ENCODE measurements at places on chromosomes 6 and 20.

DNA sequence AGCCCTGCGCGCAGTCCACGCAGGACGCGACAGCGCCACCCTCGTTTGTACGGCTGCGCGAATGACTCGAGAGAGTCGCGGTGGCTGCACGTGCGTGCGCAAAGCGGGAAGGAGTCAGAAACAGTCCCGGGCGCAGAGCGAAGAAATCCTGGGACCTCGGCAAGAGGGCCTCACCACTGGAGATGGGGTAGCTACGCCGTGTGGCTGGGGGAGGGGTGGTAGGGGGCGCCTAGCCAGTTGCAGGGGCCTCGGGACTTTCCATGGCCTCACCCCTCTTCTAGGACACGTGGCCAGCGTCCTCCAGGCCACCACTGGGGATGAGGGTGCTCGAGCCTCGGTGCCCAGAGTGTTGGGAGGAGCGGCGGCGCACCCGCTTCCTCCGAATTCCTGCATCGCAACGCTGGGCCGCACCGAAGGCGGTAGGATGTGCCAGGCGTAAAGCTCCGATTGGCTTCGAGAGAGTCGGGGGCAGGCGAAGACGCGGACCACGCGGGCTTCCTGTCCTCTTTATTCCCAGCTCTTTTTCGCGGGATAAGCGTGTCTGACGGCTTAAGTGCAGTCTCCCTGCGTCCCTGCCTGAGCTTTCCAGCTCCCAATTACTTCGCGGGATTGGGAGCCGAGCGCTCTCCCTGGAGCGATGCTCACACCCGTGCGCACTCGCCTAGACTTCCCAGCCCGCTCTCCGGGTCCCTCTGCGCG lies 38.7 kb downstream of the NCR2 start:
- DNase-seq: no peak

DNA sequence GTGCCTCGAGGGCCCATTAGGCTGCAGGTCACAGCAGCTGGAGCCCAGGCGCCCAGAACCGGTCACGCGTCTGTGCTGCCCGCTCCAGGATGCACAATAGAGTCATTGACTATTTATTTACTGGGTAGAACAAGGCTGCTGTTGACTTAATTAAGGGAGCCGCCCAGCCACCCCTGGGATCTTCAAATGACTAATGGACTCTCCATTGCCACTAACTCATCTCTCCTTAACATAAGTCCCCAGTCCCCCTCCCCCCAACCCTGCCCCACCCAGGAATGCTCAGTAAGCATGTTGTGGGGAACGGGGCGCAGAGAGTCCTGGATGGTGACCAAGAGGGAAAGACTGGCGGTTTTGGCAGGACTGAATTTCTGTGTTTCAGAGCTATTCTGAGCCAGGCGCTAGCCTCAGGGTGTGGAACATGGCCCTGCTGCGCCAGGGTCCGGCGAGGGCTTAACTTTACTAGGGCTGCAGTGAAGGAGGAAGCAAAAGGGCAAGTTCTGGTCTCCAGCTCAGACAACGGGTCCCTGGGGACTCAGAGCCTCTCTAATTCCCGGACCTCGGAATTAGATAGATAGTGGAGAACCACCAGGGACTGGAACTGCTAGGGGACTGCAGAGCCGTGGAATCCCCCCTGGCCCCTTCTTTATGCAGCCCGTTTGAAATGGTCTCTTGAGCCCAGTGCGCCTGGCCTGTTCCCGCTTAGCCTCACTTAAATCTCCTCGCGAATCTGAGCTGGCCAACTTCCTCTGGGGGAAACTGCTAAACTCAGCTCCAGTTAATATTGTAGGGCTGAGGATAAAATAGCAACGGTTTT lies 1.5 kb upstream of the GRIK2 start:
- no peak for DNase-seq

DNA sequence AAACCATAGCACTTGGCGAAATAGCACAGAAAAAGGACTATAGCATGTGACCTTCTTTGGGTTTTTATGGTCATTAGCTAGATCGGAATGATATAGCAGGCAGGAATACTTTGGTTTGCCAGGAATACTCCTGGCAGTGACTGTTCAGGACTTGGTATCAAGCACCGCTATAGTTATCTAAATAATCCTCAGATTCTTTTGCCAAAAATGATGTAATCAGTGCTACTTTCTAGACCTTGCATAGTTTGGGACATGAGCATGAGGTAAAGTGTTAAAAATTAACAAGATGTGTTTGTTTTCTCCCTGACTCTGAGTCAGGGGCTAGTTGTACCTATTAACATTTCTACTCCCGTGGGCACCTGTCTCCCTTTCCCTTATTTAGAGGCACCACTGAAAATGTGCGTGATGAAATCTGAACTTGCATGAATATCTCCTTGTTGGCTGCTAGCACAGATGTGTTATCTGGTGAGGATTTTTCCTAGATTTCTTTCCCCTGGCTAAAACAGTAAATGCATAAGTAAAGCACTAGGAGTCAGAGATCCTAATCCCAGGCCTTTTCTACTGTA lies 511.0 kb downstream of the CDKAL1 start:
- DNase-seq: no peak

DNA sequence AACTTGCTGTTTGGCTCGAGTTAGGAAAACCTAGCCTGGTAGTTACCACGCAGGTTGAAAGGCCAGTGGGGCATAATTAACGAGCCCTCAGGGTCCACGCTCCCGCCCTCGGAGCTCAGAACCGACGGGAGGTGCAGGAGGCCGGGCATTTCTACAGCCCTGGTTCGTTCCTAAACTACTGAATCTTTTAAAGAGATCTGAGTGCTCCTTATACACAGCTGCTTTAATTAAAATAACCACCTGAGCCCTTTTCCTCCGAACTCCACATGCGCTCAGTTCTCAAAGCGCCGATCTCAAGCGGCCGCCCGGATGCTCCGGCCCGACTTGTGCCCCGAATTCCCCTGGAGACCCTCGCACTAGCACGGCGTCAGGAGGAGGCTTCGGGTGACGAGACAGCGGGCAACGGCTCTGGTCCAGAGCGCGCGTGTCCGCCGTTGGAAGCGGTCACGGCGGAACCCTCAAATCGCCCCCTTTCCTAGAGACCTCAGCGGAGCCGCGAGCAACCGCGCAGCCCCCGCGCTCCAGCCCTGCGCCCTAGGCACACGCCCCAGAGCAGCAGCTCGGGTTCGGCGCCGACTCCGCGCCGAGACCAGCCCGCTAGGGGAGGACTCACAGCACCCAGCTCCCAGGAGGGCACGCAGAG lies 397 bp downstream of the WDR27 start:
- DNase-seq: no peak

- DNase-seq: no peak
These were observed 193.5 kb downstream of the LRFN2 start for GRCh38 chr6:40393641-40394040.

DNA sequence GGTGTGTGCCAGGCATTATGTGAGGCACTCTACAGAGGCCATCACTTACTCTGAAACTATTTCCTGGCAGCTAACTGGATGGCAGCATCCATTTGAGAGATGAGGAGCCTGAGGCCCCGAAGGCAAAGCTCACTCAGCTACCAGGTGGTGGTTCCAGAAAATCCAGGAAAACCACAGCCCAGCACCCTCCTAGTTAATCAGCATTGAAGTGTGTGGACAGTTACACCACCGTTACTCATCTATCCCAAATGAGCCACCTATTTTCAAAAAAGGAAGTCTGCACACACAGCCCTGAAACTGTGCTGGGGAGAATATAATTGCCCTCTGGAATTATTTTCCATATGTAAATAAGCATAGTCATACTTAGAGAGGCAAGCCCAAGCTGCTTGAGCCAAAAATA lies 67.4 kb downstream of the CNBD2 start:
- no peak for DNase-seq

DNA sequence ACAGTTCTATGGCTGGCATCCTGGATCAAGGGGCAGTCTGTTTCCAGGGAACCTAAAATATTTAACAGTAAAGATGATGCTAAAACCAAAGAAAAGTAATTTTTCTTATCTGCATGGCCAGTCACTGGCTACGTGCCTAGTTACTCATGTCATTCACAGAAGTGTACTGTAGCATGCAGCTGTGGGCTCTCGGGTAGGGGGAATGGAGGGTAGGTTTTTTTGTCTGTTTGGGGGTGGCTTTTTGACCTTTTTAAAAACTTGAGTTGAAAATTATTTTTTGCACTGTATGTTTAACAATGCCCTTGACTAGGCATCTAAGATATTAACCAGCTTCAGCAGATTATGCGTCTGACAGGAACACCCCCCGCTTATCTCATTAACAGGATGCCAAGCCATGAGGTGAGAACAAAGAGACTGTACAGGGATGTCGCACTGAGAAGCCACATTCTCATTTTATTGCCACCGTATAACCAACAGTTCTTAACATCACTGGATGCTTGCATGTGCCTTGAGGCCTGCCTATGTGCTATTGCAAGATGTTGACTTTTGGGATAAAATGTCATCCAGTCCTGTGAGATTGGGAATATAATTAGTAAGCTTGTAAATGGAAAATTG lies 30.3 kb upstream of the MAPK13 start:
- no peak for DNase-seq

GRCh38 chr6:56378966-56379585 lies 131.7 kb upstream of the COL21A1 start:
- no peak for DNase-seq

GRCh38 chr20:39897058-39897457 lies 792.0 kb downstream of the MAFB start:
- no peak for DNase-seq

GRCh38 chr20:63864545-63864977 lies 509 bp upstream of the TPD52L2 start:
- no peak for DNase-seq

DNA sequence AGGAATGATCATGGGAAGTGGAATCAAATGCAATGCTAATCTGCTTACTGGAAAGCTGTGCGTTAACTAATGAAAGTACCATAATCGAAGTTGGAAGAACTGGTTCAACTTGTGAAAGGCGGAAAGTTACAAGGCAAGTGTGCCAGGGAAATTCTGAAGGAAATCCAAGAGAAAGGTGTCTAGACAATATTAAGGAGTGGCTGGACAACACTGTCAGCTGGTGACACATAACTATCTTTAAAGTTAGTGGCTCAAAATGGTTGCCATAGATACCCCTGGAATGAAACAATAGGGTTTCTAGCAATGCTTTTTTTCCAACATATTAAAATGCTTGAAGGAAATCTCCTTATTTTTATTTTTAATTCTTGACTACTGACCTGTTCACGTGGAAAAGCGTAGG lies 90.4 kb downstream of the BMP2 start:
- no peak for DNase-seq

GRCh38 chr6:120303527-120303926 lies 954.0 kb upstream of the MAN1A1 start:
- no peak for DNase-seq

DNA sequence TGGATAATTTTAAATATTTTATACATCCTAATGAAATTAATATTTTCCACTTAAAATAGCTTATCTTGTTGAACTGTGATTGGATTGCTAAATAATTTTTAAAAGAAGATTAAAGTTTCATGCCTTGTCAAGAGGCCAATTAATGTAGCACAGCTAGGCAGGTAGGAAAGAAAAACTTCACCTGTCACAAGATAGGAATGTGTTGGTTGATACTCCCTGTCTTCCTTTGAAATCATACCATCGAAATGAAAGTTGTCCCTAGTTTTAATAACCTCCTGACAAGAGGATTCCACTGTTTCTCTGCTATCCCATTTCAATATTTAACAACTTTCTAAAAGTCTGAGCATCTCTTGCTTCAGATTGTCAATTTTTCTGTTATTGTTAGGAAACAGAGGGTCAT lies 80.8 kb downstream of the BMP6 start:
- DNase-seq: no peak

GRCh38 chr20:1465470-1466210 lies 1.0 kb downstream of the NSFL1C start:
- DNase-seq: no peak

GRCh38 chr6:20575125-20575524 lies 40.9 kb downstream of the CDKAL1 start:
- no peak for DNase-seq

GRCh38 chr20:41116282-41116956 lies 20.9 kb upstream of the PLCG1 start:
- no peak for DNase-seq

DNA sequence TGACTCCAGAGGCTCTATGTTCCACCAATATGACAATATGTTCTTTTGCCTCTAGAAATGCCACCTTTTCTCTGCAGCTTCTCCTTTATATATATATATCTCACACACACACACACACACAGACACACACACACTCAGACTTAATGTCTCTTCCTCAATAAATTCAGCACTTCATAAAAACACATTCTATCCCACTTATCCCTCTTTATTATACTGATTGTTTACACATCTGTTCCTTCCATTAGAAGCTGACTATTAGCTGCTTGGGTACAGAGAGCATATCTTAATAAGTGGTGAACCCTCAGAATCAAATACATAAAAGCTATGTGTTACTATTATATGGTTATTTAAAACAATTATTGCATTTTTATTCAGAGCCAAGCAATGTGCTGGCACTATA lies 23.3 kb downstream of the NRSN1 start:
- DNase-seq: no peak

- no peak for DNase-seq
These were observed 24.6 kb upstream of the BMP6 start for GRCh38 chr6:7701212-7701834.

DNA sequence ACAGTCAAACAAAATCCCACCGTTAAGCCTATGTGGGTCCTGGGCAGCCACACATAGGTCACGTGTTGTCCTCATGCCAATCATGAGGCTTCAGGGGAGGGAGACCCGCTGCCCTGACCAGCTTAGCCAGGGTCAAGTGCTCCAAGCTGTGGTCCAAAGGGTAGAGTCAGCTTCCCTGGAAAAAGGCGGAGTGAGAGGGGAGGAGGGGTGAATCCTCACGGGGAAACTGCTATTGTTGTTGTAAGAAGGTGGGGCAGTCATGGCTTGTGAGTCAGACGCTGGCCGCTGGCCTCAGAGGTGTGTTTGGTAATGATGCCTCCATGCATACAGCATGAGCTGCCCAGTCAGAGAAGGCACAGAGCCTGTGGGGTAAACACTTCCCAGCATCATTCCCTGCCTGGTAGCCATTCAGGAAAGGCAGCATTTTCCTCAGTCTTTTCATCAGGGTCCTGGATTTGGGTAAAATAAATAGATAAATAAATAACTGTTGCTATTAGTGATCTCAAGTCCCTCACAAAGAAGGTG lies 8.7 kb downstream of the CST3 start:
- no peak for DNase-seq

DNA sequence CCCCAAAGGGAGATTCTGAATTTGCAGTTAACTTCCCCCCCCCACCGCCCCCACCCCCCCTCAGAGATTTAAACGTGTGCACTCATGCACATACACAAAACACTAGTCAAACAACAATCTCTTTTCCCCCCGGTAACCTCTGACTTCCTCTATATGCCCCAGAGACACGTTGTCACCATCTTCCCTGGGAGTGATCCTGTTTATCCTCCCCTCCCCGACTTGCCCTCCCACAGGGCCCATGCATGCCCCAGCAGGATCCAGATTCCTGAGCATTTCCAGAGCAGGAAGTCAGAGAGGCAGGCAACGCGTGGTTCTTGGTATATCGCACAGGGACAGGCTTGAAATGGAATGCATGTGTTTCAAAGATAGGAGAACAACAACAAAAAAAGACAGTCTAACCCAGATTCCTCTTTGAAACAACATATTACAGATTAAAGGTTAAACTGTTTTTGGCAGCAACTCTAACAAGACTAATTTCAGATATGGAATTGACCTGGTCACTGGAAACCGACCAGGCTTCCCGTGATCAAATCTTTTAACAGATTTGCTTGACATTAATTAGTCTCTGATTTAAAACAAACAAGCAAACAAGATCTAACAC lies 1.3 kb downstream of the BLCAP start:
- DNase-seq: no peak
